SHP77 (cell line): ENCODE measurements at places on chromosomes 3 and 15.

GRCh38 chr3:160038862-160039562 is 50.4 kb downstream of the IL12A start:
- DNase-seq: no peak

GRCh38 chr3:160564949-160565441 is 376 bp downstream of the KPNA4 start:
- DNase-seq: no peak

DNA sequence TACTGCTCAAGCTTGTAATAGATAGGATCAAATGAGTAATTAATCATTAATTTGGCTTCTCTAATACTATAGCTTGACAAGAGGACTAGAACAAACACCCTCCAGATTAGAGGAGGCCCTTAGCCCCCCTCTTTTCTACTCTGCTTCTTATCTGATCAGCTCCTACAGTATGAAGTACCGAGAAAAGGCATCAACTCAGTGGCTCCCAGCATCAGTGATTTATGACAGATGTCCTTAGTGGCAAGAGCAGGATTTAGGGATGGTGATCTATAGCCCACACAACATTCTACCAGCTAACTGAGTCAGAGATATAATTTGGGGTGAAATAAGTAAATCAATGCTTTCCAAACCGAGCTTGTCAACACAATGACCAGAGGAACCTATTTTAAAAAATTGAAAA is 541.1 kb downstream of the NLGN1 start:
- no peak for DNase-seq

DNA sequence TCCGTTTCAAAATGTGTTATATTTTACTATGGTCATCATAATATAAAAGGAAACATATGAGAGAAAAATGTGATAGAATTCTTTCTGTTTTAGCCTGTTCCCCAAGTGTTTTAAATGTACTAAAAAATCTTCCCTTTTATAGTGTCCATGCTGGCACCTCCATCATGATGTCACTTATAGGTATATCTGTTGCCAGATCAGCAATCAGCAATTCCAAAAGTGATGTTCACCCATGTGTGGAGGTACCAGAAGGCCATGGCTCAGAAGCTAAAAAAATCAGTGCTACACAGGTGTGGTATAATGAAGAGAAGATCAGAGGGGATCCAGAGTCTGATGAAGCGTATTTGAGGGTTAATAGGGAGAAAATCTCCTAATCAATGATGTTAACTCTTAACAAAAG is 1.1 kb upstream of the GPR15 start:
- DNase-seq: no peak

DNA sequence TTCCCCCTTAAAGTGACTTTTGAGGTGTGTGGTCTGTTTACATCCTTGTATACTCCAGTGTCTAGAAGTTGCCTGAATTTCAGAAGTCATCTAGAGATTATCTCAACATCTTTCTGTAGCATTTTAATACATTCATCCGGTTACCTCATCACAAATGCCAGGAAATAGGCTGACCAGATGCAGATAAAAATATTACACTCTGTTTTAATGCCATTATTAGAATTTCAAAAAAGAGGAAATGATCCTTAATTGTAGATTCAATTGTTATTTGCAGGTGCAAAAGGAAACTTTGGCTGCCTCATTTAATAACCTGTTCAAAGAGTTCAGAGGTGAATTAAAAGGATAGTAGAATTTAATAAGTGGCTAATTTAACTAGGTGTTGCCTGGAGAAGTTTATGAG is 290.9 kb downstream of the C3orf38 start:
- DNase-seq: no peak

DNA sequence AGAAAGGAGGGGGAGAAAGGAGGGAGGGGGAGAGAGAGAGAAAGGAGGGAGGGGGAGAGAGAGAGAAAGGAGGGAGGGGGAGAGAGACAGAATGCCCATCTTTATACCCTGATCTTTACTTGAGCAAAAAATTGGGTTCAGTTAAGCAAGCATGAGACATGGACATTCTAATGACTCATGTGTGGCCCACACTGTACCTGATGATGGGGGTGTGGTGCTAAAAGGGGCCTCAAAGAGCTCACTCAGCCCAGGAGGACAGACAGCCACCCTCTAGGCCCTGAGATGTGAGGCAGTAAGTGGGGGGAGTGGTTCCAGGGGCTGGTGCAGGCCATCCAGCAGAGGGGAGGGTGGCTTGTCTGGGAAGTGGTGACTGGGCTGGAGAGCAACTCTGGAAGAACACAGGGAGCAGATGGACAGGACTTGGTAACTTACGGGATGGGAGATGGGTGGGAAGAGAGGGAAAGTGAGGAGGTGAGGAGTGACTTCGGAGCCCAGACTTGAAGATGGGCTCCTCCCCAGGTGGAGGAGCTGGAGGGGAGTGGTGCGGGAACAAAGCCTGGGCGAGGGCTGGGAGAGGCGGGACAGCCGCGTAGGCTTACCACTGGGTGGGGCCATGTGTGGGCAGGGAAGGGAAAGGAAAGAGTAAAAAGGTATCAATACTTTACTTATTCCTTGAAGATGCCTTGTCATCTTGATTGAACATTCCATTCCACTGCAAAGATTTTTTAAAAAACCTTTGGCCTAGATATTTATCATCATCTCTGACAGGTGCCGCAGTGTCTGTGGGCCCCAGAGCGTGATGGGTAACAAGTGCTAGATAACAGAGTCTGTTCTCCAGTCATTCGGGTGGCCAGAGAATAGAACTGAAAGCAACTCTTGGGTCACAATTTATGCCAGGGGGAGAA is 32.3 kb downstream of the TSPAN3 start:
- no peak for DNase-seq

- no peak for DNase-seq
These were observed 162.7 kb downstream of the LPP start for GRCh38 chr3:188316723-188317070.

DNA sequence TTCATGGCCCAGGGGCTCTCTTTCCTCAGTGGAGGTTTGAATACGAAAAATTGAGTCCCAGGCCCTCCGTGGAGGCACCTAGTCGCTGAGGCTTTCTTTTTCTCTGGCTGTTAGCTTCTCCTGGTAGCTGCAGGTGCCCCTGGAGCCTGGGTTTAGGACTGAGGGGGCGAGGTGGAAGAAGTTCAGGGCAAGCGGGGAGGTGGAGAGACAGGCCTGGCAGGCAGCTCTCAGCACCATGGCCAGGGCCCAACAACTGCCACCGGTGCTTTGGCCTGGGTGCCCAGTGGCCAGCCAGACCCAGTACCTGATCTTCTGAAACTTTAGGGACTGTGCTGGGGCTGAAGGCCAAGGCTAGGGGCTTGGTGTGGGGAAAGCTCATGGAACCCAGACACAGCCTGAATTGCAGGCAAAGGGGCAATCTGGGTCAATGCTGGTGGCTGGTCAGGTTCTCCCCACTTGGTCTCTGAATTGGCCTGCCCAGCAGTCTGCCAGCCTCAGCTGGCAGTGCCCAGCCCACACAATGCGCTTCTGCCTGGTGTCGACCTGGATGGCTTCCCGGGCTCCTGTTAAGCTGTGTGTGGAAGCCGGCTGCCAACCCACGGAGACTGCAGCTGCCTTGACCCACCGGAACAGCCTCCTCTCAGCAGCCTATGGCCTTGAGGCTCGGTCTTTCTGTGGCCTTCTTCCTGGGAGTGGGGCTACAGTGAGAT is 30.3 kb upstream of the POLG start:
- DNase-seq: no peak

DNA sequence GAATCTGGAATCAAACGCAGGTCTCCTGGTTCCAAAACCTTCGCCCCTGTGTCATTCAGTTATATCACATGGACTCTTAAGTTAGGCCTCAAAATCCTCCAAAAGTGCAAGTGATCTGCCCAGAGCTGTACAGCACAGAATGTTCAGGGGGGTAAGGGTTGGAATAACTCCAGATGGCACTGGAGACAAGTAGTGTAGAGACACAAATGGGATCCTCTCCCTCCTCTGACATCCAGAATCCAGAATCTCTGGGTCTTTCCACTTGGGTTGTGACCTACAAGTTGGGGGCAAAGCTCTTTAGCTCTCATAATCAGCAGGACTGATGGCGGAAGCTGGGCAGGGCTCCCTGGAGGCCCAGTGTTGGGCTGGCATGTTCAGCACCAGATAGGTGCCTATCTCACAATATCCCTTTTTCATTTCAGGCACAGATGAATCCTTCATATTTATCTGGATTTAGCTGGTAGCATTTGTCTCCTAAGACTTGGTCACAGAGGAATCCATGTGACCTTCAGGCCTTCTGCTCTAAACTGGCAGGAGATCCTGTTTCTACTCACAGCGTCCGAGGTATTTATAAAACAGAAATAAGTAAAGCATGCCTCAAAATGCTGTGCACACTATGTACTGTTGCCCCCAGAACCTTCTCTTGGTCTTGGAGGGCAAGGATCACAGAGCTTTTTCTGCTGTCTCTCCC is 15.4 kb downstream of the ABHD2 start:
- DNase-seq: no peak

- no peak for DNase-seq
These were observed 7.7 kb upstream of the SEMA3F start for GRCh38 chr3:50147447-50147846.

DNA sequence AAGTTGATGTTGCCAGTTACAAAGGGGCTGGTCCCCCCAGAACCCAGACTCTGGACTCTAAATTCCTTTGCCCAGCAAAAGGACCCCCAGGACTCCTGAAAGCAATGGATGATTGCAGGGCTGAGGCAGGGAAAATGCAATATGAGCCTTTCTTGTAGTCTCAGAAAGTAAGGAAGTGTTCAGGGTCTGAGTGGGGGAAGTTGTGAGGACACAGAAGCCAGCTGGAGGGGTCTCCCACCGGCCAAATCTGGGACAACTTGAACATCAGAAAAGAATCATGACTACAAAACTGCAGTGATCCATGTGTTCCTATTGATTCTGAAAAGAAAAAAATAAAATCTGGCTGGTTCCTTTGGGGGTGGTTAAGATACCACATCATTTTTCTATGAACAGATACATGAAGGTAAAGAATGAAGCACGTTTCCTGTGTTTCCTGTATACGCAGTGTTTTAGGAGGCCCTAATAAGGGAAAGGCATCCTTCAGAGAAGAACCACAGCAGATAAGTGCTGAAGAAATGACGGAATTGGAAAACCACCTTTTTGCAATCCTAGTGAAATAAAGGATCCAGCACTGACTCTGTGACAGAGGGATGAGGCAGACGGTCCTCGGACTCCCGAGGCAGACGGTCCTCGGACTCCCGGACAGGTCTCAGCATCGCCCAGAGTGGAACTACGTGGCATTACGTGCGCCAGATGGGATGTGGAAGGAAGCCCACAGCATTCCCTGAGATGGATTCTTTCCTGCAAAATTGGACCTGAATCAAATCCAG is 22.2 kb upstream of the GRIP2 start:
- no peak for DNase-seq

DNA sequence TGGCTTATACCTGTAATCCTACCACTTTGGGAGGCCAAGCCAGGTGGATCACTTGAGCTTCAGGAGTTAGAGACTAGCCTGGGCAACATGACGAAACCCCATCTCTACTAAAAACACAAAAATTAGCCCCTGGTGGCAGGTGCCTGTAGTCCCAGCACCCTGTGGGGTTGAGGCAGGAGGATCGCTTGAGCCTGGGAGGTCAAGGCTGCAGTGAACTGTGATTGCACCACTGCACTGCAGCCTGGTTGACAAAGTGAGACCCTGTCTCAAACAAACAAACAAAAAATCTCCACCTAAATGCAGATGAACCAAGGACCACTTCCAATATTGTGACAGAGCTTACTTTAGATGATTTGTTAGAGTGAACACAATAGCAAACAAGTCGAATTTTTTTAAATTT is 53.7 kb downstream of the TP53BP1 start:
- no peak for DNase-seq

DNA sequence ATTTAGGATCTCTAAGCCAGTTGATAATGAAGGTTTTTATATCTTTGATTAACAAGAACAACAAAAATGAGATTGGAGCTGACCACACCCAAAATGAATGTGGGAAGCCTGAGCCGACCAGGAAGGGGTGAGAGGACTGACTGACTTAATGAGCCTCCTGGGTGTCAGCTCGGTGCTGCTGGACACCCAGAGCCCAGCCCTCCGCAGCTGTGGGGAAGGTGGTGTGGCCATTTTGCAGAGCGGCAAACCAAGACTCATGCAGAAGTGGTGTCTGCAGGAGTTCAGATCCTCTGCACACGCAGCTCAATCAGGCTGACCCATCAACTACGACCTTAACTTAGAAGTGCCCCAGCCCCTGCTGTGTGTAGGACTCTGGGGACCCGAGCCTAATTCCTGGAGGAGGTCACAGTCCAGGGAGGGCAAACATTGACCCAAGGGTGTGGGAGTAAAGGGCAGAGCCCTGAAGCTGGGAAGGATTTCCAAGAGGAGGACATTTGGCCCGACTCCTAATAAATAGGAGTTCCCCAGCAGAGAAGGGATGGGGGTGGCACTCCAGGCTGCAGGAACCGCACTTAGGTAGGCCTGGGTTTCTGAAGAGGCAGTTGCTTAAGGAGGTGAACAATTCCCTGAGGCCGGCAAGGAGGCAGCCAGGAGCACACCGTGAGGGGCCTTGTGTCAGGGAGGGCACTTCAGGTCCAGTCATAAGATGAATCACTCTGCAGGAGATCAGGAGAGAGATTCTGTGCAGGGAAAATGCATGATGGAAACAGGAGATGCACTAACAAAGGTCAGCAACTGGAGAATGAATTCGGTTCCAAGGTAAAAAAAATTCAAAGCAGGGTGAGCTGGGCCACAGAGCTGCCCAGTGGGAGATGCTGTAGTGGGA is 197.1 kb upstream of the TPM1 start:
- DNase-seq: no peak

DNA sequence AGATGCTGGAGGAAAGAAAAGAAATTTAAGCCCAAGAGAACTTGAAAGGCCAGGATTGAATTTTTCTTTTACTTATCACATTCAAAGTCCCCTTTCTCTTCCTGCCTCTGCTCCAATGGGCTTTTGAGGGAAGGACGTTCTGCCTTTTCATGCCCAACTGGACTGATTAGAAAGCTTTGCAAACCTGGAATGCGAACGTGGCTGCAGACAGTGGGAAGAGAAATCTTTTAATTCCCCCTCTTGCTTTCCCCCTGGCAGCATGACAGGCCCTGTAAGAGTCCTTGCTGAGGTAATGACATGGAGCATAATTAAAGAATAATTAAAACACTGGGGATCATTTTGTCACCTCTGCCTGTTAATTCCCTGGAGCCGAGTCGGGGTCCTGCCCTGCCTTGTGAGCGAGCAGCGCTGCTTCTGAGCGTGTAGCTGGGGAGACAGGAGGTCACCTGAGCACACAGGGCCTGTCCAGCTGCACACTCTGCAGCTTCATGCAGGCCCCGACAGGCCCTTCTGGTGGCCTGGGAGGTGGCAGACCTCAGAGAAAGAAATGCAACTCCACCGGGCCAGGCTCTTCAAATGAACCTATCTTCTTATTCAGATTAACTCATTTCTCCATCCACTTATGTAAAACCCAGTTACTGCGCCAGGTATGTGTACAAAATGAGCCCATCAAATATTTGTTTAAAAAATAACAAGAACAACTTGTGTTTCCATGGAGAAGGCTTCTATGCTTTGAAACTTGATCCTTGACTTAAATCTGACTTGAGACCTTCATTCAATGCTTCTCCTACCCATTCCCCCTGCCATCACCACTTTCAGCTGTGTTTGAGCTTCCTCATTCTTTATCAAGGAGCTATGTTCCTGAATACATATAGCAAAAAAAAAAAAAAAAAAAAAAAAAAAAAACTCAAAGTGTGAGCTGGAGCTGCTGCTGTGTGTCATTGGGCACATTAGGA is 628.2 kb upstream of the CFAP20DC start:
- no peak for DNase-seq

GRCh38 chr3:79885407-79885806 is 117.6 kb upstream of the ROBO1 start:
- no peak for DNase-seq

GRCh38 chr3:30694668-30695067 is 88.3 kb downstream of the TGFBR2 start:
- no peak for DNase-seq
